T-helper 17 cell (primary cell): ENCODE measurements at places on chromosomes 7 and 10. TPM values are rescaled to one million over a fixed set of nuclear protein-coding genes. Genes with fewer than 3 reads are reported as not detected.

The RAMP3 gene
- 0.65 TPM for total RNA-seq

The PLEKHS1 gene
- not detected for total RNA-seq

The TACR2 gene
- not detected for total RNA-seq

The NT5C2 gene
- total RNA-seq, result 58.0 TPM

The MET gene
- total RNA-seq, result not detected

The ANKRD1 gene
- not detected for total RNA-seq

The SLC26A4 gene
- 0.21 TPM for total RNA-seq

The AEBP1 gene
- 4.2 TPM for total RNA-seq

The C10orf53 gene
- not detected for total RNA-seq

The VWC2 gene
- not detected for total RNA-seq

The STAM gene
- 65.8 TPM for total RNA-seq

The XPNPEP1 gene
- 76.4 TPM for total RNA-seq

The MPP7 gene
- 21.6 TPM for total RNA-seq

The CLRN3 gene
- total RNA-seq, result not detected

The ZNF680 gene
- total RNA-seq, result 9.0 TPM

The TMEM130 gene
- 0.22 TPM for total RNA-seq

The PSAP gene
- 225 TPM for total RNA-seq
